Urinary bladder (tissue), 4 donors: ENCODE measurements at places on chromosomes 13 and 19. TPM values are rescaled to one million over a fixed set of nuclear protein-coding genes. Genes with fewer than 3 reads are reported as not detected.

GRCh38 chr13:64371045-64371444, 2859.1 kb downstream of the PCDH9 start:
- DNase-seq = no peak

GRCh38 chr19:10637894-10638293, 12.5 kb downstream of the SLC44A2 start:
- DNase-seq = no peak

DNA sequence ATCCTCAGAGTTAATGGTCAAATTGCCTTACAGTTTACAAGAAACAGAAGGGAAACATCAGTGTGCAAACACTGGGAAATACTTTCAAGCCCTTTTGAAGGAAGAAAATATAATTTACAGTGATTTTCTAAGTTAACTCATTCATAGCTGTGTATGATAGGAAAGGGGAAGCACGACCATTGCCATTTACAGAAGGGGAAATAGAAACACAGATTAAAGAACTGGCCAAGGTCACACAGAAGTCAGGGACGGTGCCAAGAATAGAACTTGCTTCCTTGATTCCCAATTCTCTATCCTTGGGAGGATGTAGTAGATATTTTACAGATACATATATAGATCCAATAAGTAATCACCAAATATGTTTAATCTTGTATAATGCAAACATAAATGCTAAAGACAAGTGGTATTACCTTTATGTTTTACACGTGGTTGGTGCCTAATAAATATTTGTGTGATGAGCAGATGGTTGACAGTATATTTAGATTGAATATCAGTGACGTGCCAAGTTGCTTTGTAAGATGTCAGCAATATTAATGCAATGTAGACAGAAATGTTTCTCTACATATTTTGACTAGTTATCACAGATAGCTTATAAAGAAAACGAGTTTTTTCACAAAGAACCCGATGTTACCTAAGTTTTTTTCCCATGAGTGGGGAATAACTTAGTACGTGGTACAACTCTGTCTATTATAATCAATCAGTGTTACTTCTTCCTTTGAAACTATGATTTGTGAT, 73.1 kb downstream of the FLT1 start:
- DNase-seq = no peak

DNA sequence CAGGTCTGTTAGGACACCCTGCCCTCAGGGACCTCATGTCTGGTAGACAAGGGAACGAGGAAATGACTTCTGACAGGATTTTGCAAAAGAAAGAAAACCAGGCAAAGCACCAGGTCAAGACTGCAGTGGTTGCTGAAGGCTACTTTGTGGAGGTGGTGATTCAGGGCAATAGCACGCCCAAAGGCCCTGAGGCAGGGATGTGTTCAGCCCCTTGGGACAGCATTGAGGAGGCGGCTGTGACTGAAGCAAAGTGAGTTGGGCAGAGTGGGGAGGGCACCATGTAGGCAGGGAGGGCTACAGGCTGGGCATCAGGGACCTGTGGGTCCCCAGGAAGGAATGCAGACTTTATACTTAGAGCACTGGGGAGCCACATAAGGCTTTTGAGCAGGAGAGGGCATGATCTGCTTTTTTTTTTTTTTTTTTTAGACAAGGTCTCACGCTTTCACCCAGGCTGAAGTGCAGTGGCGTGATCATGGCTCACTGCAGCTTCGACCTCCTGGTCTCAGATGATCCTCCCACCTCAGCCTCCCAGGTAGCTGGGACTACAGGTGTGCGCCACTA, 10.8 kb upstream of the HOMER3 start:
- no peak for DNase-seq

DNA sequence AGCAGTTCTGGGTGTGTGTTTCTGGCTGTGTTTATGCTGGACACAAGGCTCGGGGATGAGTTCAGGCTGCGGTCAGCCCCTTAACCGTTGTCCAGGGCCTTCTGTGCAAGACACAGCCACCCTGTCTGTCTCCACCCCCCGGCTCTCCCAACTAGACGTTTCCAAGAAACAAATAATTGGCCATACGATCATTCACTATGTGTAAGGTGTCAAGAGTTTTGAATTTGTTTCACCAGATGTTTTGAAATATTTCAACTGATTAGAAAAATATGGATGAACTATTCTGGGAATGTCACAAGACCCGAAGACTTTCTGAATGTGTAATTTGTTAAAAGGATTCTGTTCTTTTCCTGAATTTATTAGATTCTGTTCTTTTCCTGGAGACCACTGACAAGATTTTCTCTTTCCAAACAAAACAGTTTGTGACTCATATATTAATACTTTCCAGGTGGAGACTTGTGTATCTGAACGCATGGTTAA, 318.2 kb downstream of the MYO16 start:
- peak; percentile 35 for DNase-seq

GRCh38 chr19:47156861-47157430, 26.3 kb downstream of the SAE1 start:
- DNase-seq = no peak

- no peak for DNase-seq
Observed at GRCh38 chr13:49908637-49909036, 27.5 kb downstream of the SPRYD7 start.

GRCh38 chr13:80560609-80561008, 219.7 kb upstream of the SPRY2 start:
- no peak for DNase-seq

DNA sequence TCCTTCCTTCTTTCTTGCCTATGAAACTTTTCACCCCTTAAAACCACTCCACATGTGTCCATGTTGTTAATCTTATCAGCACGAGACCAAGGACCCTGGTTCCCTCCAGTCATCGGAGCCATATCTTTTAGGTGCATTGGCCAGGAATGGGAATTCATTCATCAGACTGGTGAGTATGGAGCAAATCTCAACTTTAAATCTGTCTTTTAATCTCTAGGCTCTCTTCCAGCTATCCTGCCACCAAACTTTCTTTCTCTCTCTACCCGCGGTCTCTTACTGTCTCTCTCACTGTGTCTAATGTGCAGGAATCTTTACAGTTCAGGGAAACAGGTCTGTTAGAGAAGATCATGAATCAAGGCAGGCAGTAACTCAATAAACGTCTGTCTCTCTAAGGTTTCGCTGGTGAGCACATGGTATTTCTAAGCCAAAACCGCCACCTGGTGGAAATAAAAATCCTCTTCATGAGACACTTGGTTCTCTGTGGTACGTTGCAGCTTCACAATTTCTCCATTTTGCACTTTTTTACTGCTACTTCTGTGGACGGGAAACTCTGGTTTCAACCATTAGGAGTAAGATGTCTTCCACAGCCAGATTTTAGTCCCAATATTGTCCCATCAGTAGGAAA, 16.1 kb downstream of the LGALS16 start:
- peak; percentile 21 for DNase-seq

DNA sequence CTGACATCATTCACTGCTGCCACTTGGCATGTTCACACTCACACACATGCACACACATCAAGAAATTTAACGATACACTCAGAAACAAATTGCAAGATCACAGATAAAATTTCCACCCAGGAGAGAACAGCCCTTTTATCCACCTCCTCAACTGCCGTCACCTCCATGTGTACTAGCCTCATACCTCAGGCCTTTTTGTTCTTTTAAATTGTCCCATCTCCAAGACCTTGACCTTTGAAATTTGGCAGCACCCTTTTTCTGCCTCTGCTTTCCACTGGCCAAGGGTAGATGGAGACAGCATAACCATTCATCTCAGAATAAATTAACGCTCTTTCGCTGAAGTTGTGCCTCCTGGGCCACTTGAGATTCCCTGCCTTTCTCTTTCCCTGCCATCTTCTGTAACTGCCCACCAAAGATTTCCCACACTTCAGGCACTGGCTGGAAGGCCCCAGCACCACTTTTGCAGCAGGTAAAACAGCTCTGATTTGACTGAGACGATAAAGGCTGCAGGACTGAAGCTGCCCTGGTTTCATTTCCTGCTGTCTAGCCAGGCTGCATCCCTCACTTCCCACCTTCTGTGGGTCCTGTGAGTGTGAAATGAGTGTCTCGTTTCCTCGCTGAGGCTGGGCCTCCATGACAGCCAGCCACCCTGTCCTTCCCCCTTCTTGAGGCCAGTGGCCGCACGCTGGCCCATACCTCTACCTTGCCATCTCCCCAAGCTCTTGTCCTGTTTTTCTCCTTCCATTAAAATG, 39.3 kb downstream of the MBNL2 start:
- no peak for DNase-seq

GRCh38 chr13:79434556-79434955, 28.5 kb upstream of the RBM26 start:
- no peak for DNase-seq

GRCh38 chr13:44848920-44849676, 140.2 kb downstream of the NUFIP1 start:
- DNase-seq = peak; percentile 54

- DNase-seq = peak; percentile 84
Observed at GRCh38 chr19:49157445-49158224, at the start of gene TRPM4. TRPM4 (plus strand) TSS chr19:49157792; CDS start chr19:49157867, 75 bp downstream.

- no peak for DNase-seq
Observed at GRCh38 chr19:16210168-16210567, 12.5 kb downstream of the AP1M1 start.

DNA sequence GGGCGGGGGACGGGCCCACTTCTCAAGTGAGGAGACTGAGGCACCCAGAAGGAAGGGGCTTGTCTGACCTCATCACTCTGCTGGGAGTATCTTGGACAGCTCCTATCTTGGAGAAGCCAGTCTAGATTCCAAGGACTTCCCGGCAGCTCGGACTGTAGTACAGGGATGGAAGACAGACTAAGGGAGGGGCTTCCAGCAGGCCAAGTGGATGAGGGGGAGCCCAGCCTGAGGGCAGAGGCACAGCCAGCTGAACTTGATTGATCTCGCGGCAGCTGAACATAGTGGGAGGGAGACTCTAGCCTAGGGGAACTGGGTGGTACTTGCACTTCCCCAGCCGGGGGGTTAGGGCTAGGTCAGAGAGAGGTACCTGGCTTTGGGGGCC, 711 bp downstream of the CILP2 start:
- DNase-seq = no peak

- DNase-seq = no peak
Observed at GRCh38 chr13:33537026-33537425, 251.5 kb upstream of the STARD13 start.

GRCh38 chr13:111407381-111408131, 87.1 kb downstream of the TEX29 start:
- no peak for DNase-seq

DNA sequence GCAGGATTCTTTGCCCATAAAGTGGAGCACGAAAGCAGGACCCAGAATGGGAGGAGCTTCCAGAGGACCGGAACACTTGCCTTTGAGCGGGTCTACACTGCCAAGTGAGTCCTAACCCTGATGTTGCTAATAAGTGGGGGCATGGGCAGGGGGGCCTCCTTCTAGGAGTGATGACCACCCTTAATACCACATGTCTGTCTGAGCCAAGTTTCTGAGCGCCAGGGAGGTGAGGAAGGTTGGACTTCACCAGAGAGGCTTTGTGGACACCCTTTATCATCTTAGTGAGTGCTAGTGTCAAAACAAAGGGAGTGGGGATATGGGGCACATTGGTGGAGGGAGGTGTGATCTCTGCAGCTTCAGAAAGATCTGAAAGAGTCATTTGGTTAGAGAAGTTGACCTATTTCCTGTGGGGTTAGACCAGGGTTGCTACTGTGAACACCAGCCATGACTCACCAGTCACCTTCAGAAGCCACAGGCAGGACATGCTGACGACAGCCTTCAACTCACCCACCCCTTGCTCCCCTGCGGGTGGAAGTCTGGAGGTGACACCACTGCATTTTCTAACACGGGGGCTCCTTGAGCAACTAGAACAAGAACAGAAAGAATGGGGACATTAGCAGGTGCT, 8.8 kb downstream of the ALOX5AP start:
- DNase-seq = no peak

DNA sequence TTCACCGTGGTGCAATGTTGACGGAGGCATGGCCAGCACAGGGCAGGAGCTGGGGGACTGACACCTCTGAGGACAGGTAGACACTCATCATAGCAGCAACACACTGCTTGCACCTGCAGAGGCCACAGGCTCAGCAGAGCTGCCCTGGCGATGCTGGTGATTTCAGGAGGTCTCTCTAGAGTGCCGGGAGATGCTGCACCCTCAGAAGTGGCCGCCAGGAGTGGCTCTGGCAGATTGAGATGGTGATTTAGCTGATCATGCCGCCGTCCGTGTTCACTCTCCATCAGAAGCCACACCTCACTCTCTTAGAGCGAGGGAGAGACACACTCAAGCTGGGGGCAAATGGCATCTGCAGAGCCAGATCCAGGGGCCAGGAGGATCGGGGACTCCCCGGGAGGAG, 244.6 kb upstream of the SGCG start:
- no peak for DNase-seq

- DNase-seq = no peak
Observed at GRCh38 chr19:30303131-30303654, 69.0 kb upstream of the ZNF536 start.

DNA sequence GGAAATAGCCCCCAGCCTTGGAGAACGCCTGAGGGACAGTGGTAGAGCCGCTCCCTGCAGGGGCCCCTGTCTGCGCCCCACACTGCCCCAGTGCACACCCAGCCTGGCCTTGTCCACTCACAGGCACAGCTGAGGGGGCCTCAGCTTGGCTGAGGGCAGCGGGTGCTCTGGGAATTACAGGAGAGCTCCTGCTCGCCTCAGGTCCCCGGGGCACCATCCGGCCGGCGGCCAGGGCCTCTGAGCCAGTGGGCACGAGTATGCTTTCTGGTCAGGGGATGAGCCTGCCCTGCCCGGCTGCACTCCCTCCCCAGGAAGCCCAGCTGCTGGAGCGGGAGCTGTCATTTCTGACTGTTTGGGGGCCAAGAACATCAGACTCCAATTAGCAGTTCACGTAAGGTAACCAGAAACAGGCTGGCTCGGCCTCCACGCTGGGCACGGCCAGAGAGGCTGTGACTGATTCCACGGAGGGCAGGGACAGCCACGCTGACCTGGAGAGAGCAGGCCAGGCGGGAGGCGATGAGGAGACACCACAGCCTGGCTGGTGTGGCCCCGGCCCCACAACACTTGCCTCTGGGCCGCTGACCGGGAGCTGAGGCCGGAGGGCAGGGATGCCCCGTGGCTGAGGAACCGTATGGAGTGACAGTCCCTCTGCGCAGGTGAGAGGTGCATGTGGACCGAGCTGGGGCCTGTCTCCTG, 15.4 kb downstream of the CEBPG start:
- no peak for DNase-seq

Gene LRRC4B
- total RNA-seq = 12.8 TPM

Gene CYP4F12
- total RNA-seq = 30.3 TPM

Gene F10
- 27.6 TPM for total RNA-seq

Gene TLE2
- 14.1 TPM for total RNA-seq

Gene TEX29
- total RNA-seq = not detected

Gene PSG4
- 0.11 TPM for total RNA-seq

Gene GPR183
- total RNA-seq = 22.8 TPM

Gene ZNF628
- 0.79 TPM for total RNA-seq

Gene KLK7
- 0.32 TPM for total RNA-seq

Gene KLK10
- total RNA-seq = not detected

Gene PSG7
- total RNA-seq = not detected

Gene NAPSA
- total RNA-seq = 0.58 TPM

Gene NKPD1
- 0.58 TPM for total RNA-seq

Gene RTBDN
- total RNA-seq = not detected

Gene LYPD3
- 2.8 TPM for total RNA-seq
